ENCODE measurements at places on chromosomes 4 and X. TPM values are rescaled to one million over a fixed set of nuclear protein-coding genes. Genes with fewer than 3 reads are reported as not detected.
A peak's percentile ranks its signal among the peaks of the same experiment; 100 is the strongest.

GRCh38 chrX:100081503-100081902 lies 328.6 kb downstream of the PCDH19 start:
- no peak for DNase-seq

DNA sequence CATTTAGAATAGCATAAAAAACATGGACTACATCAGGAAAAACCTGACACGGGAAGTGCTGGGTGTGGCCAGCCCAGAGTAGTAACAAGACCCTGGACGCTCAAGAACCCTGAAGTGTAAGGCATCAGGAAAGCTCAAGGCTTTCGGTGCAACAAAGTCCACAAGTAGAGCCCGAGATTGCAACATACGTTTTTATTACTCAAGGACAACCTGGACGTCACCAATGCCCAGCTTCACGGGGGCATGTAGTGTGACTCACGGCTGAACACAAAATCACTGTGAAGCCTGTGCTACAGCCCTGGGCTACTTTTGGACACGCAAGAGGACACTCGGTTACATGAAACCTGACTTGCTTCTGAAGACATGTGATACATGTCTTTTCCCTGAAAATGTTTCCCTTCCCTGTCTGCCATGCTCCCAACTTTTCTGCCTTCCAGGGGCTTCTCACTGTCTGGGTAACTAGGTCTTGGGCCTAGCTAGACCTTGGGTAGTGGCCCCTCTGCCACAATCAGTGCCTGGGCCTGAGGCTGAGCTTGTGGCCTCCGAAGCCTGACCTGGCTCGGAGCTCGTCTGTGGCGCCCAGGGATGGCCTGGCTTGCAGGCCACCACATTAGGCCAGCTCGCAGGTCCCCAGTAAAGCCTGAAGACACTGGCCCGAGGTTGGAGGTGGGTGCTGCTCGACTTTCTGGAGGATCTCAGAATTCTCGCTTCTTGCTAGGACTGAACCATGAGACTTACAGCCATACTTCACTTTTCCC lies 9.2 kb downstream of the IRAK1 start:
- DNase-seq: peak; percentile 77

DNA sequence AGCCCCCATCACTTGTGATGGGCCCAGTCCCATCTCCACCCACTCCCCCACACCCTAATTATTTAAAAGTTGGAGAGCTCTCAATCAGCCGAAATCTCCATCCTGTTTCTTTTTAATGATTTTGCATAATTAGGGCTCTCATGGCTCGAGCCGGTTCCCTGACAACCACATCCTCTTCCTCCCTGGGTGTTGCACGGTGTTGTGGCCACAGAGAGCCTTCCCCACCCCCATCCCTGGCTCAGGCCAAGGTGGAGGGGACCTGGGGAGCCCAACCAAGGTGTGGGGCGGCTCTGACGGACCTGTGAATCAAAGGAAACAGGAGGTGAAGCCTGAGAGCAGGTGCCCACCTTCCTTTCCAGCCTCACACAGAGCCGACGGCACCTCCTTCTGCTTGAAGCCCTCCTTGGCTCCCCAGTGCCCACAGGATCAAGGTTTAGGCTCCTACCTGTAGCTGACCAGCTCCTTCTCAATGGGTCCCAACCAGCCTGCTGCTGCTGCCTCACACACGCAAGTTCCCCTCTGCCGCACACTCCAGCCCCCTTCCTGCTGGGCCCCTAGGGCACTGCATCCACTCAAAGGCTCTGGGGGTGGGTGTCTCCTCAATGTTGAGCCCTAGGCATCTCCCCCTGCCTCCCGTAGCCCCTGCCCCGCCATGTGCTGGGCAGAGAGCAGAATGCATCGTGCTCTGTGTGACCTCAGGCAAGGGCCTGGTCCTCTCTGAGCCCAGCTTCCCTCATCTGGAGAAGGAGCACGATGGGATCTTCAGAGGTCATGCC lies 68.7 kb downstream of the WFS1 start:
- no peak for DNase-seq

- no peak for DNase-seq
These were observed 2700.3 kb downstream of the ARAP2 start for GRCh38 chr4:33543941-33544450.

GRCh38 chr4:61200187-61200915 lies at the start of gene ADGRL3:
Gene ADGRL3, plus strand, starts transcription at chr4:61200326.
- no peak for DNase-seq

DNA sequence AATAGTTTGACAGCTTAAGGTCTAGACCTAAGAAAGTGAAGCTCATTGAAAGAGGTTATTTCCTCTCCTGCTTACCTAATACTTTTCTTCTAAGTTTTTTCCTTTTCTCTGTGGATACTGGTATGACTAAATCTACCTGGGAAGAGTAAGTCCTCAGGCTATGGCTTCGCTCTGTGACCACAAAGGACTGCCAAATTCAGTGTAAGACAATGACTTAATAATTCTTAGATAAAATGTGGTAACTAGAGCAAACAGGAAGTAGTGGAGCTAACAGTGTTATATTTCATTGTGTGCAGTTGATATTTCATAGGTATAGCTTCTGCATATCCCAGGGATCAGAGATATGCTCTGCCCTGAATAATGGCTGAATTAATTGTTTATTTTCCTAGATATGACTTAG lies 418.9 kb downstream of the CCSER1 start:
- no peak for DNase-seq

DNA sequence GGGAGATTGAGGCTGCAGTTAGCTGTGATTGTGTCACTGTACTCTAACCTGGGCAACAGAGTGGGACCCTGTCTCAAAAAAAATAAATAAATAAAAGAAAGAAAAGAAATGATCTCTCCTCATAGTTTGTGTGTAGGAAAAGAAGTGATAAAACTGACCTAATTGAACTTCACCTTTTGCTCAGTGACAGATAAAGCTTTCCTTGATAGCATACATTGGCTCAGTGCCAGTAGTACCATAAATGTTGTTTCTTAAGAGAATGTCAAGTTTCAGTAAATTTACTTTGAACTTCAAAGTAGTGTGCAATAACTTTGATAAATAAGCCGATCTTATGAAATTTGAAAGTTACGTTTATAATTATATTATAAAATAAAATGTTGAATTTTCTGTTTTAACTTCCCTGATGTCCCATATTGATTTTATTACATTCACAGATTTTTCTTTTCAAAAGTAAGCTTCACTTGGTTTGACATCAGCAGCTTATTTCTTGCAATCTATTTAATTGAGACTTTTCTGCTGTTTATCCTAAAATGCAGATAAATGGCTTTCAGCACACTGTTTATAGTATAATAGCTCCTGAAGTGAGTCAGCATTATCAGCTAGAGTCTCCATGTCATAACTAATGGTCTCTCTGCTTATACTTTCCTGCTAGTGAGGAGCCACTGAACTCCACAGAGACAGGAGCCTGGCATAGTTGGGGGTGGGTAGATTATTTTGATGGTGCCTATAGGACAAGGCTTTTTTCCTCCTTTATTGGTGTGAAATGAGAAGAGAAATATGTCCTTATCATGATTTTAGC lies 330.1 kb downstream of the BMPR1B start:
- DNase-seq: no peak

DNA sequence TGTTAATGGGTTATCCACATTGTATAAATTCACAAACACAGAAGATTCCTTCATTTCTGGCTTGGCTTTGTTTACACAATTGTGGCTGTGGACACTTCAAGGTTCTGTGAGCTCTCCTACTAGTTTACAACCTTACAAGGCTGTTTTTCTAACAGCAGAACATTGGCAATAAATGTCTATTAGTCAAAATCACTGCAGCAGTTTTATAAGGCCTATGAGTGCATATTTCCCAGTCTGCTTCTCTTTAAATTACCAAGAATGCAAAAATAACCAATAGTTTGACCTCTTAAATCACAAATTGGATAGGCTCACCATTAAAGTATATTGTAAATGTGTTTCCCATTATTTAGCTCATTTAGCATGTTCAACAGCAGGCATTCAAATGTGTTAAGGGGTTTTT lies 239.2 kb downstream of the DKK2 start:
- no peak for DNase-seq

DNA sequence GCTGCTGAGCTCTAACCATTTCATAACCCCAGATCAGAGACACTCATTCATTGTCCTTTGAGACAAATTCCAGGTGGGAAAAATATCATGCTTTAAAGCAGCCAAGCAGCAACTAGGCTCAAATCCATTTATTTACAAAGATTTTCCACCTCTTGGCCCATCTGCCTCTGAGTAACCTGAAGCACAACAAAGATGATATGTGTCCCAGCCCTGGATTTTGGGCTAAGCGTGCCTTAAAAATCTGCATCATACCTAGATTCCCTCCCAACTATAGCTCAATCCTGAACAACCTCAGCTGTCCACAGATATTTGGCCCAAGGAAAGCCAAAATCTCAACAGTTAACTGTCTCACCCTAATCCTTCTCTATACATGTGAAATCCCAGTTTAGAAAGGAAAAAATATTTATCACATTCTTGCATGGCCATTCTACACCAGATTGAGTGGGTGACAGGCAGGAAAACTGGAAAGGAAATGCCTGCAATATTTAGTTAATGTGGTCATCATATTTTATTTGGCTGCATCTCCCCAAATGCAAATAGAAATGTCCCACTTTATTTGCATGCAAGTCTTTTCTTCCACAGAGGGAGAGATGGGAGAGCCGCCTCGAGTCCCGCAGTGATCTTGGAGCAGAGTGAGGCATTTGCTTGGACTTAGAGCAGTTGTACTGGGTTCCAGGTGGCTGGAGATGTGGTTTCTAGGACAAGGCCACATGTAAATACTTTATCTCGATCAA lies 146.4 kb upstream of the EOLA2 start:
- no peak for DNase-seq

DNA sequence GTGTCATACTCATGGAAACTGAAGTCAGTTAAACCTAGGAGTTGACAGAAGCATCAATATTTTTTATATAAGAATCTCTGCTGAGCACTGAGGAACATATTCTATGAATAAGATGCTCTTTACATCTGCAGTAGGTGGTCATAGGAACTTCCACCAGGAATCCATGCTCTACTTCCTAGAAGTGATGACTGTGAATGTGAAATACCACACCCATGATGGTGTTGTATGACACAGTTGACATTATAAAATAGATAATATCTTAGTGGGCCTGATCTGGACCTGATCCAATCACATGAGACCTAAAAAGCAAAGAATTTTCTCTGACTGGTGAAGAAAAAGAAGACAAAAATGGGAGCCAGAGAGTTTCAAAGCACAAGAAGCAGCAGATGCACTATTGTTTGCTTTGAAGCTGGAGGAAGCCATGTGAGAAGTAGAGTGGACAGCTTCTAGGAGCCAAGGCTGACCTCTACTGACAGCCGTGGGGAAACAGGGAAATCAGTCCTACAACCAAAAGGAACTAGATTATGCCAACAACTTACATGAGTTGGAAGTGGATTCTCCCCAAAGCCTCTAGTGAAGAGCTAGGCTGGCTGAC lies 68.6 kb upstream of the HS3ST1 start:
- no peak for DNase-seq

DNA sequence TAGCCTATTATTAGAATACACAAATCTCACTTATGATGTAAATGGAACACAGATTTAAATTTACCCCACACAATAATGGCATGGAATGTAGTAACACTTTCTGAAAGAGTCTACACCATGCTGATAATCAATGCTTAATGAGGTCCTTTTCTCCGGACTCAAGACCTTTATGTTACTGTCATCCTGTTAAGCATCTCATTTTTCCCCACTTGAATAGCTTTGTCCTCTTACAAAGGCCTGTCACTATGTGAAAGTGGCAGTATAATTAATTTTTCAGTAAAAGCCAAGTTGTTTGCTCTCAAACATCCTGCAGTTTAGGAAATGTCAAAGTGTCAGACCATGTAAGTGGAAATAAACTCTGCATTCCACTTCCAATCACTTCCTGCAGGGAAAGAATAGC lies 96.4 kb downstream of the GPC3 start:
- no peak for DNase-seq

- no peak for DNase-seq
These were observed 194.8 kb upstream of the ATOH1 start for GRCh38 chr4:93633721-93634120.

DNA sequence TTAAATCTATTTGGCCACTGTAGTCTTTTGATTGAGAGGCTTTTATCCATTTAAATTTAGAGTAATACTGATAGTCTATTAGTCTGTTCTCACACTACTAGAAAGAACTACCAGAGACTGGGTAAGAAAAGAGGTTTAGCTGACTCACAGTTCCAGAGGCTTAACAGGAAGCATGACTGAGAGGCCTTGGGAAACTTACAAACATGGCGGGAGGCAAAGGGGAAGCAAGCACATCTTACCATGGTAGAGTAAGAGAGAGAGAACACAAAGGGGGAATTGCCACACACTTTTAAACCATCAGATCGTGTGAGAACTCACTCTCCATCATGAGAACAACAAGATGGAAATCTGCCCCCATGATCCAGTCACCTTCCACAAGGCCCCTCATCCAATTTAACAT lies 410.9 kb downstream of the PDGFC start:
- DNase-seq: no peak

GRCh38 chr4:53916431-53916889 lies 147.9 kb downstream of the CHIC2 start:
- no peak for DNase-seq

DNA sequence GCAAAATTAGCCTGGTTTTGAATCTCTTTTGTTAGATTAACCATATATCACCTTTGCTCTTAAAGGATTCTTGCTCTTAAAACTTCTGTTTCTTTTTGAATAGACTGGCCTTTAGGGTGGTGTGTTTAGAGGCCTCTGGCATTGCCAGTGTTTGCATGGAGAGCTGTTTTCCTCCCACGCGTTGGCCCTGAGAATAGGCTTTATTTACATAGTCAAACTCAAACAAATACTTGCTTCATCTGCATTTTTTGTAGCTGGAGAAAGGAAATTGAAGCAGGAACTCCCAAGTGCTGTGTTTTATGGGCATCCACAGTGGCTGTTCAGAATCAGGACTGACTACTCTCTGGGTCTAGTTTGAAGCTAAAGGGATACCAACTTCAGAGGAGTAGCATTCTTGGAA lies 2.7 kb downstream of the SHROOM2 start:
- peak; percentile 33 for DNase-seq

DNA sequence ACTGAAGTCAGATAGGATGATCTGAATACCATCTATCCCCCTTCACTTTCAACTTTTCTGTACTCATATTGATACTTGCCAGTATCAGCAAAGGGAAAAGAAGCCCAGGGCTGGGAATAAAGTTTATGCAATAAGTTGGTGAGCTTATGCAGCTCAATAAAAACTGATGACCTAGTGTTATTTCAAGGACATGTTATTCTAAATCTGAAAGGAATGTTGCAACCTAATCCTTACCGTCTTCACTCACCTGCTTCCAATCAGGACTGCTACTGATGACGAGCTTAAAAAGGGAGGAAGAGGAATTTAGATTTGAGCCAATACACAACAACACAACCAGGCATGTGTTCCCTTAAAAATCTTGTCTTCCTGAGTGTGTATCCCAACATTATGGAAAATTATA lies 419.9 kb downstream of the SPRY1 start:
- DNase-seq: no peak

- DNase-seq: no peak
These were observed 54.5 kb upstream of the FBXW7 start for GRCh38 chr4:152590179-152591031.

- no peak for DNase-seq
These were observed 148.3 kb upstream of the ANXA10 start for GRCh38 chr4:167943872-167944505.

- DNase-seq: no peak
These were observed 127.9 kb upstream of the NHS start for GRCh38 chrX:17247144-17247543.

Gene UGT2A3
- total RNA-seq: 35.9 TPM

Gene KCND1
- 1.3 TPM for total RNA-seq

Gene ARMCX1
- 17.9 TPM for total RNA-seq

Gene FGFRL1
- 38.7 TPM for total RNA-seq

Gene CT55
- total RNA-seq: not detected

Gene GAB3
- total RNA-seq: 0.66 TPM

Gene CLCN4
- total RNA-seq: 0.33 TPM

Gene TASL
- total RNA-seq: not detected

Gene GAGE1
- total RNA-seq: not detected

Gene MSMO1
- total RNA-seq: 16.1 TPM
